ENCODE measurements at places on chromosomes 3 and 15. TPM values are rescaled to one million over a fixed set of nuclear protein-coding genes. Genes with fewer than 3 reads are reported as not detected.

DNA sequence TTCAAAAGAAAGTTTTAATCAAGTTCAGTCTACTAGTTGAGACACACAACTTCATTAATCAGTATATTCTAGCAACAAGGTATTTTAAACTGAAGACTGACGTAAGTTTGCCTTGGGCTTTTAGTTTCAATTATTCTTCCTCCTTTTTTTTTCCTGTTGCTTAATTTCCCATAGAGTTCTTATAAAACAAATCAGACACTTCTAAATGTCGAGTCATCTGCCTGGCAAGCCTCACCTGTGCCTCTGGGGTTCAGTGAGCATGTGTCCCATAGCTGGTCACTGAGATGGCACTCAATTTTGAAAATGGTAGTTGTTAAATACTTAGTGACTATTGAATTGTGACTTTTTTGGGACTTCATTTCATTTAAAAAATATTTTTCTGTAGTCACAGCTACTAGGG is 27.4 kb downstream of the NKIRAS1 start:
- H3K27me3 ChIP-seq = no peaks in the 10 kb centered on the region
- no peaks in the 10 kb centered on the region for H3K4me1 ChIP-seq
- DNase-seq = no peak
- H3K36me3 ChIP-seq = peaks cover 5% of the 10 kb centered on the region
- H3K4me3 ChIP-seq = no peak overlapping the region

GRCh38 chr15:52786436-52787122 is 3.6 kb downstream of the ONECUT1 start:
- peaks cover 37% of the 10 kb centered on the region for H3K4me1 ChIP-seq
- H3K4me3 ChIP-seq = no peak overlapping the region
- no peaks in the 10 kb centered on the region for H3K36me3 ChIP-seq
- H3K27ac ChIP-seq = no peak overlapping the region
- DNase-seq = no peak

DNA sequence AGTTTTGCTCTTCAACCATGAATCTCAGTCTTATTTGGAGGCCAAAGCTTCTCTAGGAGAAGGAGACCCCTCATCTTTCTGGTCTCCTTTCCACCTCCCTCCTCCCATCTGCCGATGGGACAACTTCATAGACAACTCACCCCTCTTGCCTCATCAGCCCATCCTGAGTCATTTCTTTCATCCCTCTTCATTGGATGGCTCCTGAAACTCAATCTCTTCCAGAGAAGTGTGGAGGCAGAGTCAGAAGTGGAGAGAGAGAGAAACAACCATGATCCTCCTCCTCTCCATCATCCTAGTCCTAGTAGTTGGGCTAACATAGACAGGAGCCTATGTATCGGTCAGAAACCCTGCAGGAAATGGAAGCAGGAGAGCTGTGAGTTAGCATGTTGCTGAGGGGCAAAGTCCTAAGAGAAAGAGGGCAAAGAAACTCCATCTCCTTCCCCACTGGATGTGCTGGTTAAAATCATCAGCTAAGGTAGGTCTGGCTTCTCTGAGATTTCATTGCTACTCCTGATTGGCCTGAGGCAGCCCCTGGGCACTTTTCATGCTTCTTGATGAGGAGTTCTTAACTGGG is 21.3 kb upstream of the HCN4 start:
- no peak overlapping the region for H3K4me3 ChIP-seq
- no peak for DNase-seq
- H3K36me3 ChIP-seq = no peaks in the 10 kb centered on the region
- H3K4me1 ChIP-seq = peaks cover 12% of the 10 kb centered on the region

DNA sequence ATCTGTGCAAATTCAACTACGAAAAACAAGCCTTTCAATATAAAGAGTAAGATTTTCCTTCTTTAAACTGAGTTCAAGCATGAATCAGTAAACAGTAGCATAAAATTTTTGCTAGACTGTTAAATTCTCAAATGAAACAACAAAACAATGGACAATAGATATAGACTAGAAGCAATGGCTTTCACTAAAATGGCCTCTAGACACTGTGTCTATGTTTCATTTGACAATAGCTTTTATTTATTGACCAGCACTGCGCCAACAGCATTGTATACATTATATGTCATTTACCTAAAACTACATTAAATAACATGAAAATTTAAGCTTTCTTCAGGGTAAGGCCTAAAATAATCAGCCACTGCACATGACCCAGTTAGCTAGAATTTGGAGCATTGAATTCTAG is 148.5 kb downstream of the DUT start:
- no peaks in the 10 kb centered on the region for H3K27me3 ChIP-seq
- H3K4me1 ChIP-seq = peaks cover 3% of the 10 kb centered on the region
- peaks cover 18% of the 10 kb centered on the region for H3K36me3 ChIP-seq
- H3K27ac ChIP-seq = no peak overlapping the region

The CCR3 gene
- not detected for polyA plus RNA-seq

GRCh38 chr3:183984127-183984740 is 33.5 kb downstream of the ABCC5 start:
- peaks cover 47% of the 10 kb centered on the region for H3K36me3 ChIP-seq
- DNase-seq = no peak
- no peak overlapping the region for H3K4me3 ChIP-seq
- peaks cover 8% of the 10 kb centered on the region for H3K4me1 ChIP-seq

The GABRR3 gene
- polyA plus RNA-seq = not detected

GRCh38 chr15:57752436-57752835 is 45.9 kb downstream of the POLR2M start:
- peaks cover 10% of the 10 kb centered on the region for H3K4me1 ChIP-seq
- no peak overlapping the region for H3K27ac ChIP-seq
- H3K27me3 ChIP-seq = no peaks in the 10 kb centered on the region
- DNase-seq = peak; percentile 93

The CEP19 gene
- polyA plus RNA-seq = 2.4 TPM

DNA sequence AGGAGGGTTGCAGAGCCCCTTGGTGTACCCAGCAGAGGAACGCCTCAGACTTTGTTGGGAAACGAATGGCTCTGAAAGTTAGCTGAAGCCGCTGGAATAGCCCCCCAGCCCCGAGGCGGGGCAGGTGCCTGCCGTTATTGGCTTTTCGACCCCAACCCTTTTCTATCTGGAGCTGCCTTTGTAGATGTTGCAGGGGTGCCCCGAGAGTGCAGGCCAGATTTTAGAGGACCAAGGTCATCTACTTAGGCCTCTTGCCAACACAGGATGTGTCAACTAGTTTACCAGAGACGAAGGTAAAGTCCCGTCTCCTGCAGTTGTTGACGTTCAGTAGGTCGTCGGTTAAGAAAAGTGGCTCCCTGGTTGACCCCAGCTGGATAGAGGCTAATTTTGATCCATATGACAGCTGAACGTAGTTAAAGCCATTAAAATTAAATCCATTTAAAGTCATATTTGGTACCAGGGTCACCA is 579 bp upstream of the UBE3A start:
- no peaks in the 10 kb centered on the region for H3K4me1 ChIP-seq
- peak overlapping the region; percentile 88 for H3K4me3 ChIP-seq
- peak; percentile 60 for DNase-seq
- no peaks in the 10 kb centered on the region for H3K27me3 ChIP-seq
- no peaks in the 10 kb centered on the region for H3K36me3 ChIP-seq

DNA sequence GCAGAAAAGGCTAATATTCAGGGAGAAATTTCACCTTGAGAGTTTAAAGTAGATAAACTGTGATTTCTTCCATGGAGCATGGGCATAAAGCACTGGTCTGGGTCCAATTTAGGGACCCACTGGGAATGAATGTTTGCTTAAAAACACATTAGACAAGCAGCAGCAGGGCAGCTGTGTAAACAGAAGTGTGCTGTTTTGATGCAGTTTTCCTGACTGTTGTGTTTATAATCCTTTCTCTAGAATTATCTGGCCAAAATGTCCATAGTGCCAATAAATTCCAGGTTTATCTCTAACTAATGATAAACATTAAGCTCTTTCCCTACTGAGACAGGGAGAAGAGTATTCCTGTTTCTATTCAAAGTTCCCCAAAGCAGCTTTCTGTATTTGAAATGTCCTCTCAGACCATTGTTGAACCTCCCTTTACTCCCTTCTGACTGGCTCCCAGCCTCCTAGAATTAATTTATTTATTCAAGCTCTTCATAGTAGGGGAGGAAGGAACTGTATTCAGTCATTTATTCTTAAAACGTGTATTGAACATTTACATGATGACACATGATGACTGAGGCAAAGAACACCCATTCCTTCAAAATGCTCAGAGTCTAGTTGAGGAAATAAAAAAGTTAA is 7.0 kb upstream of the TM4SF18 start:
- peak overlapping the region; percentile 82 for H3K27ac ChIP-seq
- no peaks in the 10 kb centered on the region for H3K36me3 ChIP-seq
- H3K27me3 ChIP-seq = peaks cover 2% of the 10 kb centered on the region
- H3K4me3 ChIP-seq = no peak overlapping the region
- DNase-seq = peak; percentile 38
- H3K4me1 ChIP-seq = no peaks in the 10 kb centered on the region

- peaks cover 21% of the 10 kb centered on the region for H3K4me1 ChIP-seq
- H3K27me3 ChIP-seq = no peaks in the 10 kb centered on the region
- peaks cover 23% of the 10 kb centered on the region for H3K36me3 ChIP-seq
- no peak overlapping the region for H3K4me3 ChIP-seq
- H3K27ac ChIP-seq = peak overlapping the region; percentile 88
Observed at GRCh38 chr3:47394140-47394870, 13.5 kb downstream of the PTPN23 start.

DNA sequence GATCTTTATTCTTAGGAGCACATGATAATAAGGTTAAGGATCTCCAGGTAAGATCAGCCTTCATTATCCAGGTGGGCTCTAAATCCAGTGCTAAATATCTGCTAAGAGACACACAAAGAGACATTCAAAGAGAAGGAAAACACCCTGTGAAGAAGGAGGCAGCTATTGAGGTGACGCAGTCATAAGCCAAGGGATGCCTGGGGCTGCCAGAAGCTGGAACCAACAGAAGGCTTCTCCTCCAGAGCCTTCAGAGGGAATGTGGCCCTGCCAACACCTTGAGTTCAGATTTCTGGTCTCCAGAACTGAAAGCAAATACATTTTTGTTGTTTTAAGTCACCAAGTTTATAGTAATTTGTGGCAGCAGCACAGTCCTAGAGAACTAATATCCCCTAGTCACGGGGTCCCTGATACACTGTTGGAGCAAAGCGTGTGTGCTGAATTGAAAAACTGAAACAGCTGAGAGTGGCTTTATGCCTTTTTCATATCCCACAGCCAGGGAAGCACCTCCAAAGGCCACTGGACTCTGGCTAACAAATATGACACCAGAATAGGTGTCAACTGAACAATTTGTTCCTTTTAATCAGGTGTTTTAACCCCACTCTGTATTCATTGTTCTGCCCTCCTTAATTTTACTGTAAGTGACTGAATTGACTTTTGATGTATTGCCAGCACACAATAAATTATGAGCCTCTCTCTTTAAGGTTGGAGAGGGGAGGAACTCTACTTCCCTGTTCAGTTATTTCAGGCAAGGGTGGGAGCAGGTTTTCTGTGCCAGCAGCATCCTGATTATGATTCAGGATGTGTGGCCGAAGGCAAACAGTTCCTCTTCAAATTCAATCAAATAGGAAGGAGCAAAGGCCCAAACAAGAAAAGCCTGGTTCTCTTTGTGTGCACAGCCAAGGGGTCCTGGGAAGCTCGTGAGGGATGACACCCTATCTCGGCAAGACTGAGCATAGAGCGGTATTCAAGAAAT is 151.8 kb upstream of the HES1 start:
- H3K4me3 ChIP-seq = no peak overlapping the region
- H3K27me3 ChIP-seq = peaks cover 3% of the 10 kb centered on the region
- H3K4me1 ChIP-seq = peaks cover 40% of the 10 kb centered on the region
- H3K27ac ChIP-seq = no peak overlapping the region
- peak; percentile 66 for DNase-seq

The SUSD5 gene
- polyA plus RNA-seq = 2.0 TPM

- DNase-seq = no peak
- no peaks in the 10 kb centered on the region for H3K36me3 ChIP-seq
- H3K27me3 ChIP-seq = no peaks in the 10 kb centered on the region
- H3K4me1 ChIP-seq = no peaks in the 10 kb centered on the region
- H3K27ac ChIP-seq = no peak overlapping the region
- no peak overlapping the region for H3K4me3 ChIP-seq
Observed at GRCh38 chr3:78244136-78244535, 1204.2 kb downstream of the ROBO2 start.

DNA sequence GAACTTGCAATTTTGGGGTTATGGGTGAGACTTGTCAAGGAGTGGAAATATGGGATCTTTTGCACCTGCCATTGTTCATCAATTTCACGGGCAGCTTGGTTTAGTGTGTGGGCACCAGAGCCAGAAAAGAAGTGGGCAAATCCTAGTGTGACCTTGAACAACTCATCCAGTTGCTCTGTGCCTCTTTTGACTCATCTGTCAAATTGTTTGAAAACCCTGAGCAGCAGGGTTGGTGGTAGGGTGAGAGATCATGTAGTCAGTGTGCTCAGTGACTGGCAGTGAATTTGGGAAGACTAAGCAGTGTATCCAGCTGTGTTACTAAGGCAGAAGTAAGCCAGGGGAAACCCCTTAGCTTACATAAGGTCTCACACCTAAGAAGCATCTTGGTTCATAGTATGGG is 293.0 kb upstream of the TRIM42 start:
- H3K36me3 ChIP-seq = no peaks in the 10 kb centered on the region
- H3K27me3 ChIP-seq = no peaks in the 10 kb centered on the region
- H3K4me3 ChIP-seq = no peak overlapping the region
- peak; percentile 61 for DNase-seq

The CNTN3 gene
- polyA plus RNA-seq = 9.9 TPM

GRCh38 chr15:49863431-49864224 is 242.8 kb downstream of the DTWD1 start:
- peaks cover 3% of the 10 kb centered on the region for H3K4me1 ChIP-seq
- no peak overlapping the region for H3K27ac ChIP-seq
- no peak overlapping the region for H3K4me3 ChIP-seq
- no peak for DNase-seq
- no peaks in the 10 kb centered on the region for H3K27me3 ChIP-seq
- no peaks in the 10 kb centered on the region for H3K36me3 ChIP-seq

DNA sequence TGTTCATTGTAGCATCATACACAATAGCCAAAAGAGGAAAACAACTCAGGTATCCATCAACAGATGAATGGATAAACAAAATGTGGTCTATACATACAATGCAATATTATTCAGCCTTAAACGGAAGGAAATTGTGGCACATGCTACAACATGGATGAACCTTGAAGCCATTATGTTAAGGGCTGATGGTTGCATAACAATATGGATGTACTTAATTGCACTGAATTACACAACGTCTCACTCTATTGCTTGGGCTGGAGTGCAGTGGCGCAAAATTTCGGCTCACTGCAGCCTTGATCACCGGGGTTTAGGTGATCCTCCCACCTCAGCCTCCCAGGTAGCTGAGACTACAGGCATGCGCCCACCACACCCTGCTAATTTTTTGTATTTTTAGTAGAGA is 7.0 kb upstream of the TMEM62 start:
- no peak overlapping the region for H3K27ac ChIP-seq
- no peak for DNase-seq
- H3K4me1 ChIP-seq = peaks cover 8% of the 10 kb centered on the region
